Kidney epithelial cell (primary cell): ENCODE measurements at places on chromosomes 1 and 21.

DNA sequence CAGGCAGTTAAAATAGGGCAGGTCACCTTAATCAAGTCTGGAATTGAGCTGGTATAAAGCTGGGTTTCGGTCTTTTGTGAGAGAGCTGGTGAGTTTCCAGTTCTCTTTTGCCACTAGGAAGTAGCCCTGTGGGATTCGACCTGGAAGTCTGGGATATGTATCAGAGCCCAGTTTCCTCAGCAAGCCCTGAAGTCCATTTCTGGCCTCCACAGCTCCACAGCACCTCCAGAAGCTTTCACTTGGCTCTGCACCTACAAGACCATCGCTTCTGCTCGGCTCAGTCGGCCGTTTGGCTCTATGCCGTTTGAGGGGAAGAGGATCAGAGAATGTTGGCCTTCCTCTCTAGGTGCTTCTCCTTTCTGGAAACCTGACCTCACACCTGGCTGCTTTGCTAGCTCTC lies 148.0 kb downstream of the GALNT2 start:
- DNase-seq: no peak

- no peak for DNase-seq
Observed at GRCh38 chr1:114428083-114428754, 82.8 kb downstream of the TRIM33 start.

- DNase-seq: no peak
Observed at GRCh38 chr21:36079010-36079649, 9.3 kb downstream of the CBR1 start.

DNA sequence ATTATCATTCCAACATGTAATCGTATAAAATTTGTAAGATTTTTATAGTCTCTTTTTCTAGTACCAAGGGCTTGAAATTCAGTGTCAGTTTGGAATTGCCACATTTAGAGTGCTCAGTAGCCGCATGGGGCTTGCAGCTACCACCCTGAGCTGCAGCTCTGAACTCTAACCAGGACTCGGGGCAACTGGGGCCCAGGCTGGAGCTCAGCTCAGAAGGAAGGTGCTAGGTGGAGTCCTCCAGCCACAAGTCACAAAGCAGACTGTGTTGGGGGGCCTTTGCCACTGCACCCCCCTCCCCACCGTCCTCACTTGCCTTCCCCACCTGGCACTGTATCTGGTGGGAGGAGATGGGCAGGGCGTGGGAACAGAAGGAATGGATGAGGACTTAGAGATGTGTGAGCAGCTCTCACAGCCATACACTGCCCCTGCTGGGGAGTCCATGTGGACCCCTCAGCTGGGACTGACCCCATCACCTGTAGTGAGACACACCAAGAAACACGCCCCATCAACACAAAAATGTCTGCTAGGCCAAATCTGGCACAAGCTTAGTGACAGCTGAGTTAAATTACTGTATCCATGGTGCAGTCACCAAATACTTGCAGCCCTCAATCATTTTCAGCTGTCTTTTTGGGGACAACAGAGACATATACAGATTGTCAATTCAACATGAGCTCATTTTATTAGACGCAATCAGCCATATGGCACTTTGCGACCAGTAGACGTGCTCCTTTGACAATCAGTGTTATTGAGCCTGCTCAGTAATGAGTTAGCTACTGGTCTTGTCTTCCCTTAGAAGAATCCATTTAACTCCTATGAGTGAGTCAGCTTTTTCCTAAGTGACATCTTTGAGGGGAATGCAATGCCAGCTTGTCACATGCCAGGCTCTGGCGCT lies 241.7 kb upstream of the RAB4A start:
- DNase-seq: no peak

- no peak for DNase-seq
Observed at GRCh38 chr21:44407493-44407892, 47.8 kb upstream of the LRRC3 start.

GRCh38 chr1:234621657-234622335 lies 11.8 kb upstream of the IRF2BP2 start:
- DNase-seq: no peak

GRCh38 chr1:207672522-207673130 lies 27.7 kb downstream of the CR1L start:
- DNase-seq: peak; percentile 21

DNA sequence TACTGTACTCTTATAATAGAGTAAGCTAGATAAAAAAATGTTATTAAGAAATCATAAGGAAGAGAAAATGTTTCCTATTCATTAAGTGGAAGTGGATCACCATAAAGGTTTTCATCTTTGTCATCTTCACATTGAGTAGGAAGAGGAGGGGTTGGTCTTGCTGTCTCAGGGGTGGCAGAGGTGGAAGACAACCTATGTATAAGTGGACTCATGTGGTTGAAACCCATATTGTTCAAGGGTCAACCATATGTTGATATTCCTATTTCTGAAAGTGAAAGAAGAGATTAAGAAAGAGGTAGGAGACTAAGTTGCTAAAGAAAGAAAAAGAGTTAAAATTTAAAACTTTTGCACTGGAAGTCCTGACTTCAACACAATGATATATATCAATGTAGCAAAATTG lies 4.9 kb upstream of the ZP4 start:
- DNase-seq: no peak

GRCh38 chr1:67534627-67535065 lies 104.4 kb upstream of the SERBP1 start:
- no peak for DNase-seq

- DNase-seq: no peak
Observed at GRCh38 chr1:216310776-216311175, 112.5 kb downstream of the USH2A start.

DNA sequence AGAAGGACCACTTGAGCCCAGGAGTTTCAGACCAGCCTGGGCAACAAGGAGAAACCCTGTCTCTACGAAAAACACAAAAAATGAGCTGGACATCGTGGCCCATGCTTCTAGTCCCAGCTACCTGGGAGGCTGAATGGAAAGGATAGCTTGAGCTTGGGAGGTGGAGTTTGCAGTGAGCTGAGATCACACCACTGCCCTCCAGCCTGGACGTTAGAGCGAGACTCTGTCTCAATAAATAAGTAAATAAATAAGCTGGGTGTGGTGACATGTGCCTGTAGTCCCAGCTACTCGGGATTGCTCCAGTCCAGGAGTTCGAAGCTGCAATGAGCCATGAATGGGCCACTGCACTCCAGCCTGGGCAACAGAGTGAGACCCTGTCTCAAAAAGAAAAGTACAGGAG lies 3.6 kb downstream of the AKR1A1 start:
- no peak for DNase-seq

DNA sequence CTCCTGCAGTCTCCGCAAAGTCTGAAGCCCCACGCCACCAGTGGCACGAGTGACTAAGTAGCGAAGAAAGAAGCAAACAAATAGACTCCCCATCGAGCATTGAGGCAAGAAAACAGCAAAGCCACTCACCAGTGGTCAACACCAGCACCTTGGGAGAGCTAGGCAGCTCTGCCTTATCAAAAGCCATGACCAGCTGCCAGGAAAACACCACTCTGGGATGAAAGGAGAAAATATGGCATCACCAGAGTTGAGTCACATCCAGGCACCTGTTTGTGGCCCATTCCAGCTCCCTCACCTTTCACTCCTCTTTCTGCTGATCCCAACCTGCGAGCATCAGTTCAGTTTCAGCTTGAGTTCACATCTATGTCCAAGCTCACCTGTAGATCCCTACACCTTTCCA lies 17.2 kb downstream of the PDZK1 start:
- no peak for DNase-seq

GRCh38 chr1:38075191-38075590 lies 28.6 kb upstream of the POU3F1 start:
- no peak for DNase-seq

DNA sequence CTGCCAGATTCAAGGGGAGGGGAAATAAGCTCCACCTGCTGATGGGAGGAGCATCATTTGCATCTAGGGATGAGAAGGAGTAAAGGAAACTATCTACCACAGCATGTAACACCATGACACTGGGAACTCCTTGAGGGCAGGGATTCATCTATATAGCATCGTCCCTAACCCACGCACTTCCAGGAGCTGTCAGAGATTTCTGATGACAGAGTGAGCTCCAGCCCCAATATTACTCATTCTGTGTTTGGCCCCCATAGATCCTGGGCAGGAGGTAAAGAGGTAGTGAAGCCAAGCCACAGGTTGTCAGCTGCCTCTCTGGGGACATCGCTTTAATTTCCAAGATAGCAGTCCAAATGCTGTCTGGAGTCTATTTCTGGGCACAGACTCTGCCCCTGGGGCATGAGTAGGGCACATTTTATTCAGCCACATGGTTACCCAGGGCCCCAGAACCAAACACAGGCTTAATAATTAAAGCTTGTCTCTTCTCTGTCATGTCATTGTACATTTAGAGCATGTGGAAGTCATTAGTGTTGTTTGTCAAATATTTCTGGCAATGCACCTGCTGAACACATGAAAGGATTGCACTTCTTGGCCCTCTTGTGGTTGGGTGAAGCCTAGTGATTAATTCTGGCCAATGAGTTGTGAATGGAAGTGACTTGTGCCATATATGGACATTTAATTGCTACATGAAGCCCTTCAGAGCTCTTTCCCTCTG lies 105.9 kb upstream of the POU3F1 start:
- DNase-seq: no peak

DNA sequence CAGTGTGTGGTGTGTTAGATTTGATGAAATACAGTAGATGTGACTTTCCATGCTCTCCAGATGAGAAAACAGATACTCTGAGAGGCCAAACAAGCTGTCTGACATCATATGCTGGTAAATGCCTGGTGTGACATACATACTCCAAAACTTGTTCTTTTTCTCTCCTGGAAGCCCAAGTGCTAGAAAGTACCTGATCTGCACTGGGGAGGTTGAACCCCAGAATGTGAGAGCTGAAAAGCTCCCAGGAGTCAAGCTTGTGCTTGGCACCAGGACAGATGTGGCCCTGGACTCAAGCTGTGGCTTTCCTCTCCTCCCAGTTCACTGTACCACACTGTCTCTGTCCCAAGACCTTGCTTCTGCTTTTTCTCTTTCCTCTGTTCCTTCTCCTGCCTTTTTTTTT lies 389.0 kb upstream of the USP24 start:
- DNase-seq: no peak

- DNase-seq: no peak
Observed at GRCh38 chr1:86068841-86069756, 87.5 kb downstream of the COL24A1 start.

GRCh38 chr1:223029985-223030769 lies 112.9 kb downstream of the TLR5 start:
- DNase-seq: no peak

GRCh38 chr1:26700711-26701110 lies 4.9 kb downstream of the ARID1A start:
- no peak for DNase-seq

DNA sequence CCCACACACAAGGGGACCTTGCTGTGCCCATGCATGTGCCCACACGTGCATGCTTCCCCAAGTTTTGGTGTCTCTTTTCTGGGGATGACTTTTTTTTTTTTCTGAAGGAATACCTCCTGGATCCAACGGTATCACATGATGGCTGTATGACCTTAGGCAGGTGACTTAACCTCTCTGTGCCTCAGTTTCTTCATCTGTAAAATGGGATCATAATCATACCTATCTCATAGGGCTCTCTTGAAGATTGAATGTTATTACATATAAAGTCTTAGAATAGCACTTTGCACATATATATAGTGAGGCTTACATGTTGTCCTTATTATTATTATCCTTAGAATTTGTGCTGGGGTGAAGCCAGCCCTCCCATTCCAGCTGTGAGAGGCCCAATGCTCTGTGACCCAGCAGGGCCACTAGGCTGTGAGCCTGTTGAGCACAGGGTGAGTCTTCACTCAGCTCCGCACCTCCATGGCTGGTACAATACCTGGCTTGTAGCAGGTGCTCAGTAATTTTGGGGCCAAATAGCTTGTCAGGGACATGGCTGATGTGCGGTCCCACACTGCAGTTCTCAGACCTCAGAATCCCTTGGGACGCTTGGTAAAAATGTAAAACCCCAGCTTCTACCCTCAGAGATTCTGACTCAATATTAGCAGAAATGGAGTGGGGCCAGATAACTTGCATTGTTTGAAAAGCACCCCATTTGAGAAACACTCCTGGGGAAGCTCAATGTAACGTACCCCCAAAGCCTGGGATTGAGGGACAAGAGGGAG lies 20.6 kb downstream of the STUM start:
- no peak for DNase-seq

- DNase-seq: no peak
Observed at GRCh38 chr21:35222541-35222941, 173.4 kb upstream of the RUNX1 start.

DNA sequence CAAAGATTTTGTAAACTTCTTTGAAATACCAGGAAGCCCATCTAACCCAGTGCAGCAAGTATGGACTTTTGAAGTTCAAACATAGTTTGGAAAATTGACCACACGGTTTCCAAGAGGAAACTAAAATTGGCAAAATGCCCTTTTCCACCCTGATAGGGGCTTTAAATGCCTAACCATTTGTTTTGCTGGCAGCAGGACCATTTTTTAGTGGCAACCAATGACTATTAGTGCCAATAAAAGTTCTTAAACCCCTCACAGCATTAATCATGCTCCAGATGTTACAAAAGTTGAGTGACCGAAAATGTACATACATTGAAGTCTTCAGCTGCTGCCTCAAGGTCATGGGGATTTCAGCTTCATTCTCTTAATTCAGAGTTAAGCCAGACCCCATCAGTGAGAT lies 46.4 kb upstream of the ENAH start:
- DNase-seq: no peak

DNA sequence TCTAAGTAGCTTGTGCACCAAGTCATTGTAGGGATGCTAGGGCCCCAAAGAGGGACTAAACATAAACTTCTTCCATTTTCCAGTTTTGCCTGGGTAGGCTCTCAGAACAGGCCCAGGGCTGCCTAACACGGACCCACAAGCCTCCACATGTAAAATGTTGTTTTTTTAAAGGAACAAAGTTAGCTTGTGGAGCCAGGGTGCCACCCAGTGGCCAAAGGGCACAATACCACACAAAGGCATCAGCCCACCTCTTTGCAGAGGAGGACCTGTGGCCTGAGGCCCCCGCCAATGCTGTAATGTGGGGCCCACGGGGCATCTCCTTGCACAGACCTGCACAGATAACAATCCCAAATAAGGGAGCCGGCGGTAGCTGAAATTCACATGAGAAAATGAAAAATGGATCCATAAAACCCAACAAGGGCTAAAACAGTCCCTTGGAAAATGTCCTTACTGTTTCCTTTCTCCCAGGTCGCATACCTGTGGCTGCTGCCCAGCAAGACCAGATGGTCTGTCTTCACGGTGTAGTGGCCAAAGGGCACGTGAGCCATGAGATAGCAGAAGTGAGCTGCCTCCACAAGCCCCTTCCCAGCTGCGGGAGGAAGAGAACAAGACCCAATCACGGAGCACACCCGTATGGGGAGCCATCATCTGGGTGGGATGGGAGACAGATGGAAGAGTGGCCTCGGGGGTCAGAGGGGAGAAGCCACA lies 23.8 kb downstream of the SEC16B start:
- no peak for DNase-seq
